ENCODE measurements at places on chromosomes 2 and 18.
A peak's percentile ranks its signal among the peaks of the same experiment; 100 is the strongest.

DNA sequence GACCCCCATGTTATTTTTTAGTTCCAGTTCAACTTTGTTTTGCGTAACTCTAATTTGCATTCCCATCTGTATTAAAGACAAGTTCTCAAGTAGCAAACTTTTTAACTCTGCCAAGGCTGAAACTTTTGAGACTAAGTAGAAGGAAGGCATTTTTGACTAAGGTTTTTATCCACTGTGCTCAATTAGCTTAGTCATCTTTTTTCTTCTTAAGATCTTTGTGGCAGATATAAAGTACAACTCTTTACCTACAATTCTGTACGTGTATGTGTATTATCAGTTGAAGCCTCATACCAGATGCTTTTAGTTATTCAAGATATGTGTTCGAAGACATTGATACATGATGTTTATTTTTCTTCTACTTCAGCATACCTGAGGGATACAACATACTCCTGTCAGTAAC, 41.6 kb downstream of the CREB1 start:
- no peak for DNase-seq

GRCh38 chr2:214244847-214245246, 166.0 kb upstream of the VWC2L start:
- DNase-seq, result no peak

DNA sequence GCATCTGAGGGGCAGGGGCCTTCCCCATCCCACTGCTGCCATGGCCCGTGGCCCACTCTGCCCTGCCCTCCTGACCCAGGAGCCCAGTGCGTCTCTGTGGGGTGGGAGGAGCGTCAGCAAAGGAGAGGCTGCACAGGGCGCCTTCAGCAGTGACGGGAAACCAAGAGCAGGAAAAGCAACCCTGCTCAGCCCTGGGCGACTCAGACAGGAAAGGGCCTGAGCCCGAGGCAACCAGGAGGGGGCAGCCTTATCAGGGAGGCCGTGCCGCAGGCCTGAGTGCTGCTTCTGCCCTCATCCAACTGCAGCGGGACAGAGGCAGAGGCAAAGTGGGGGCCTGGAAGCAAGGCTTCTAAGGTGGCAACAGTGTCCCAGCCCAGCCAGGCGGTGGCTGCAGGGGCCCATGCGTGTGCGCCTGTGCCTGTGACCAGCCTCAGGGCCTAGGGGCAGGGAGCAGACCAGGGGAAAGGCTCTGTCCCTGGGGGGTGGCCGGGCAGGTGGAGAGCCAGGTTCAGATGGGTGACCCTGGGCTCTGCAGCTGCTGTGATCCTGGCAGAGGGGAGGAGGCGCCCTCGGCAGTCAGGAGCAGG, 23.3 kb upstream of the ALPI start:
- DNase-seq, result no peak

DNA sequence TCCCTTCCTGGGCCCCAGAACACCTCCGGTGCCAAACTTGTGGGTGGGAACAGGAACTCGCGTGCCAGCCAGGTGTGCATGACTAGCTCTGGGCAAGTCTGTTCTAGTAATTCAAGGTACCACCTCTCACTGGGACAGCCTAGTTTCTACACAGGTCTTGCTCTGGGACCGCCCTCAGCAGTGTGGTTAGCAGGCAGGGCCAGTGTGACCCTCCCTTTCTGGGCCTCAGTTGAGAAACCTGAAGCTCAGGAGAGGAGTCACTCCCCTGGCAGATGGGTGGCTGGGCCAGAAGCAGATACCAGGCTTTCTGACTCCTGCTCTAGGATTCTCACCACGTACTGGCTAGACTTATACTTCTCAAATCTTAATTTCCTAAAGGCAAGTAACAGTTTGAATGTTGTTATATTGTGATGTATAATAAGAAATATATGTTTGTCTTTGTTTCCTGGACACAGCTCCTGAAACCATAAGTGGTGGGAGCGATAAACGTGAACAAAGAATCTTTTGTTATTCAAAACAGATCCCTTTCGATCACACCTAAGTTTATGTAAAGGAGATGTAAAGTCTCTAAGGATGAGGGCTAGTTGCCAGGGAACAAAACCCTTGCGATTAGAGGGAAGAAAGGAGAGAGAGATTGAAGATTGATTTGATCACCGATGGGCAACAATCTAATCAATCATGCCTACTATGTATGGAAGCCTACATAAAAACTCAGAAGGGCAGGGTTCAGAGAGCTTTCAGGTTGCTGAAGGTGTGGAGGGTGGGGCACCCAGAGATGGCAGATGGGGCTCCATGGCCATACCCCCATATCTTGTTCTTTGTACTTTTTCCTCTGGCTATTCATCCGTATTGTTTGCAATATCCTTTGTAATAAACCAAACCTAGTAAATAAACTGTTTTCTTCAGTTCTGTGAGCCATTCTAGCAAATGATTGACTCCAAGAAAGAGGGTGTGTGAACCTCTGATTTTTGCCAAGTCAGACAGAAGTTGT, 952 bp upstream of the UGT1A6 start:
- no peak for DNase-seq

GRCh38 chr2:108409768-108410167, 32.0 kb downstream of the SULT1C4 start:
- no peak for DNase-seq

DNA sequence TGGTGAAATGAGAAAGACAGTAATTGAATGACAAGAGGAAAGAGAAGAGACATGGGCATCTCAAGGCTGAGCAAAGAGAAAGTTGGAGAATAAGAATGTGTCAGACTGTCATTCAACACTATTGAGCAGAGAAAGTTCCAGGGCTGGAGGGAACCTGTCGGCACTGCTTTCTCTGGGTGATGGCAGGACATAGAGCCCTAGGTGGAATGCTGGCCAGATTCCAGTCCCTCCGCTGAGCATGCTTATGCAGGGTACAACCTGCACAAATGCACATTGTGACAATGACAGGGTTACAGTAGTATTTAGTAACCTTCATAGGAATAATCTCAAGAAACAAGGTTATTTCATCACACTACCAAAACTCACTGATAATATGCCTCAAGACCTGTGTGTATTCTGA, 582.8 kb downstream of the ADCYAP1 start:
- DNase-seq, result no peak

- no peak for DNase-seq
Measured at GRCh38 chr2:68475110-68475509, 7.7 kb downstream of the APLF start.

GRCh38 chr2:148794558-148794957, 80.5 kb upstream of the KIF5C start:
- no peak for DNase-seq

GRCh38 chr2:232436381-232437194, 19.4 kb upstream of the ALPI start:
- DNase-seq, result no peak

GRCh38 chr18:46174342-46175041, 70.3 kb downstream of the HAUS1 start:
- DNase-seq, result peak; percentile 34

GRCh38 chr18:66749481-66750035, 145.7 kb upstream of the CDH19 start:
- DNase-seq, result no peak

GRCh38 chr2:181780047-181780651, 99.8 kb upstream of the NEUROD1 start:
- DNase-seq, result peak; percentile 26

DNA sequence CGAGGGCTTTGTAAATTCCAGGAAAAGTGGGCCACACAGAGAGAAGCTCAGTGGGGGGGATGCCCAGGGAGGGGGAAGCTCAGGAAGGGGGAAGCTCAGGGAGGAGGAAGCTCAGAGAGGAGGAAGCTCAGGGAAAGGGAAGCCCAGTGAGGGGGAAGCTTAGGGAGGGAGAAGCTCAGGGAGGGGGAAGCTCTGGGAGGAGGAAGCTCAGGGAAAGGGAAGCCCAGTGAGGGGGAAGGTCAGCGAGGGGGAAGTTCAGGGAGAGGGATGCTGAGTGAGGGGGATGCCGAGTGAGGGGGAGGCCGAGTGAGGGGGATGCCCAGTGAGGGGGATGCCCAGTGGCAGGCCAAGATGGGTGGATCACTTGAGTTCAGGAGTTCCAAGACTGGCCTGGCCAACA, 821 bp upstream of the CHRNG start:
- no peak for DNase-seq

DNA sequence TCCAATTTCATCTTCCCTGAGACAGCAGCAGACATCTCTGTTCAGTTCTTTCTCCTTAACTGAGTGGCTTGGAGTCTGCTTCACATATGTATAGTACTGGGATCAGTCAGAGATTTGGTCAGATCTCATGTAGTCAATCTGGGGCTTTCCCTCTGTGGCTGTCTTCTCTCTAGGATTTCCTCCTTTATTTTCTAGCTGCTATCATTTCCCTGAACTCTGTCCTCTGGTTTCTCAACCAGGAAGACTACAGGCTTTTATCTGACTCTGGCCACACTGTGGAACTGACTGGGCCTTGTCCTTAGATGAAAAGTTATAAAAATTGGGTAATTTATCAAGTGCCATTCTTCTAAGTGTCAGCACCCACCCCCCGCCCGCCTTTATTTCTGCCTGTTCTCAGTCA, 121.0 kb downstream of the RAPGEF4 start:
- no peak for DNase-seq

- no peak for DNase-seq
Measured at GRCh38 chr2:237097911-237098702, 12.4 kb downstream of the COPS8 start.

DNA sequence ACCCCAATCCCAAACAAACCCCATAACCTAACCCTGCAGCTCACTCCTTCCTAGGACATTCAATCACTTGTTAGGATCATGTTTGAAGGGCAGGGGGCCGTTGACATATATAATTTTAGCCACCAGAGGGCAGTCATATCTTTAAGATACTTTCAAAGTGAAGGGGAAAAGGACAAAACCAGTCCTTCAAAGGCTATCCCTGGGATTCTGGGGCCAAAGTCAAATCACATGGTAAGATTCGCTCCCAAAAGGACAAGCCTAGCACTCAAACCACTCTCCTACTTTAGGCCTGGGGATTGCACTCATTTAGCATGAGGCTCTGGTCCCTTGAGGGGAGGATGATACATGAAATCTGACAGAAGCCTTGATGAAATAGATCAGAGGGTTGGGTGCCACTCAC, 44.6 kb downstream of the HAUS1 start:
- DNase-seq, result peak; percentile 56

- no peak for DNase-seq
Measured at GRCh38 chr2:64858541-64859311, 130.5 kb upstream of the SLC1A4 start.

- no peak for DNase-seq
Measured at GRCh38 chr18:70496353-70497294, 207.8 kb downstream of the SOCS6 start.

- no peak for DNase-seq
Measured at GRCh38 chr2:84817239-84817655, 63.6 kb downstream of the TRABD2A start.

GRCh38 chr2:149040451-149040850, 2.0 kb downstream of the LYPD6B start:
- peak; percentile 16 for DNase-seq

GRCh38 chr18:70382017-70382416, 93.2 kb downstream of the SOCS6 start:
- DNase-seq, result no peak

- no peak for DNase-seq
Measured at GRCh38 chr2:235560345-235560744, 66.5 kb downstream of the AGAP1 start.

DNA sequence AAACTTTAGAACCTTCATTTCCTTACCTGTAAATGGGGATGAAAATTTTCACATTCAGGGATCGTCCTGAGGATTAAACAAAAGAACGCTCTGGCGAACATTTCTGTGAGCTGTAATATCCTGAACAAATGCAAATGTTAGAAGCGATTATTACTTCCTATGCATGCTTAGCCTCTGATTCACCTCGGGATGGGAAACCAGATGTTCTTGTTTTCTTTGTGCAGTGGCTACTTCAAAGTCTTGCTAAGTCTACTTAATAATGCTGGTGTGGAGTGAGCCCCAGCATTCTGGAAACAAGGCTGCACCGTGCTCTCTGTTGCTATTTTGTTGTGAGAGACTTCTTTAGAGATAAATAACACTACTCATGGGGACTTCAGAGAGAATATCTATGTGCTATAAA, 119.1 kb upstream of the PELI1 start:
- peak; percentile 94 for DNase-seq

DNA sequence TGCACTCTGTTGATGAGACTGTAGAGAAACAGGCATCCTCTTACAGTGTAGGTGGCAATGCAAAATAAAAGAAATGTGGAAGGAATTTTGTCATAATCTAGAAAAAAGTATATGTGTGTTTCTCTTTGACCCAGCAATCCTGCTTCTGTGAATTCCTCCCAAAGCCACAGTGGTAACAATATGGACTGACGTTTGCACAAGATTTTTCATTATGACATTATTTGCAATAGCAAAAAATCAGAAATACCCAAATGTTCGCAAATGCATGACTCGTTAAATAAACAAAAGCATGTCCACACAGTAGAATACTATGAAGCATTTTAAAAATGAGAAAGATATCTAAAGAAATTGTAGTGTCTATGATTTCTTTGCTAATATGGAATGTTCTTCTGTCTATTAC, 255.2 kb upstream of the NRP2 start:
- DNase-seq, result peak; percentile 33

DNA sequence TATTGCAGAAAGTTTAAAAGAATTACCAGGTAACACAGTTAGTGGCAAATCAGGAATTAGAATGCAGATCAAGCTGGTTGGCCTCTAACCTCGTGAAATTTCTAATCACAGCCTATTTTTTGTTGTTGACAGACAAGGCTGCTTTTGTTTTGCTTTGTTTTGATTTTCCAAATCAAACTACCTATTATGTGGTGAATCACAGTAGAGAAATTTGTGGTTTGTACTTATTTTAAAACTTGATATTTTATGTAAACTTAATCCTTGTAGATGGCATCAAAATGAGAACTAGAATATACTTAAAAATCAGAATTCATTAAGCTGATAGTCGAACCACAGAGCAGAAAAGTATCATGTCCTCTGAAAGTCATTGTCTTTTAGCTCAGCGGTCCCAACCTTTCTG, 258.1 kb downstream of the CTNNA2 start:
- DNase-seq, result no peak

- no peak for DNase-seq
Measured at GRCh38 chr2:240196716-240197461, 56.4 kb upstream of the OTOS start.

GRCh38 chr18:13273800-13274199, 55.2 kb downstream of the LDLRAD4 start:
- DNase-seq, result no peak

DNA sequence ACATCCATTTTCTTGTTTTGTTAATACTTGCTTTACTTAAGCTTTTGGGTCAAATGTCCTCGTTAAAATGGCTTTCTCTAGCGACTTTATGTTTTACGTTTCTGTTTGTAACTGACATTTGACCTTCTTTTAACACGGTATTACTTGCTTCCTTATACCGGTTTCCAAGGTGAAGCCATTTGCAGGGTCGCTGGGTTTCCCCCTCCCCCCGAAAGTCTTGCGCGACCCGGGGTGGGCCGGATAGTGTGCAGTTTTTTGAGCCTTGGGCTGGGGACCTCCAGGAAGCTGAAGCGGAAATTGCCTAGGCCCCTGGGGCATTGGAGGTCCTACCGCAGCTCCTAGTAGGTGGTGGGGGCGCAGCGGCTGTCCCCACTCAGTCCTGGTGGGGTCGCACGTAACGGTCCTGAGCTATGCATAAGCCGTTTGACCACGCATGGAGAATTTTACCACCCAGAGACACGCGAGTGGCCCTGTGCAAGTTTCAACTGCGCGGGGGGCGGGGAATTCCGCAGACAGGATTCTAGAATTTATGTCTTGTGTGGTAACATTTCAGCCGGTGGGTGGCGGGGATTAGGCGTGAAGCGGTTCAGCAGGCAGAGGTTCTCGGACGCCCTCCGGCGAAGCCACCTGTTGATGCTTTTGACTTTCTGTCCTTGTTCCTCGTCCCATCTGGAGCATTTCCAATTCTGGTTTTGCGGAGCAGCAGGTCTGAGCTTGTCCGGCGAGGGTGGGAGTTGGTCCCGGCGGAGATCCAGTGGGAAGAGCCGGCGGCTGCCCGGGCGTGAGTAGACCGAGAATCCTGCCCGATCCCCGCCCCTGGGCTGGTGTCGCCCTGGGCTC, 2.4 kb downstream of the CFLAR start:
- peak; percentile 89 for DNase-seq

Data from lung microvascular endothelial cell (primary cell).